Pulmonary artery endothelial cell (primary cell): ENCODE measurements at places on chromosomes 3 and 15. TPM values are rescaled to one million over a fixed set of nuclear protein-coding genes. Genes with fewer than 3 reads are reported as not detected.

Gene CCDC54
- not detected in 2 replicates for total RNA-seq

Gene GPR156
- total RNA-seq: 0.13 and 0.18 TPM in 2 replicates

Gene ZBED2
- not detected in 2 replicates for total RNA-seq

Gene CLDN11
- 60.2 and 227 TPM in 2 replicates for total RNA-seq

Gene ALCAM
- total RNA-seq: 88.3 and 129 TPM in 2 replicates

DNA sequence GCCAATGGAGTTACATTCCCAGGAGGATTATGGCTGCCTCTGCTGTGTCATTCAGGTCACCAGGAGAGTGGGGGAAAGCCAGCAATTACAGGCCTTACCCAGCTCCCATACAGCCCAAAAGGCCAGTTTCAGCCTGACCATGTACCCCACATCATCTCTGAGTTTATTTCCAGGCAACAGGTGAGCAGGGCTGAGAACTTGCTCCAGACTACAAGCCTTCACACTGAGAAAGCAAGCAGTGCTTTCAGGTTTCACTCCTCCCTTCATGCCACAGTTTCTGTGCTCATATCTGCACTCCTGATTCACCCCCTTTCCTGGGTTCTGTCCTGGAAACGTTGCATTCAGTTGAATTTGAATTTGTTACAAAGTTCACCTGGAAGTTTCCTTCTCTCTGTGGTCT, 68.1 kb upstream of the ABI3BP start:
- no peak for DNase-seq

DNA sequence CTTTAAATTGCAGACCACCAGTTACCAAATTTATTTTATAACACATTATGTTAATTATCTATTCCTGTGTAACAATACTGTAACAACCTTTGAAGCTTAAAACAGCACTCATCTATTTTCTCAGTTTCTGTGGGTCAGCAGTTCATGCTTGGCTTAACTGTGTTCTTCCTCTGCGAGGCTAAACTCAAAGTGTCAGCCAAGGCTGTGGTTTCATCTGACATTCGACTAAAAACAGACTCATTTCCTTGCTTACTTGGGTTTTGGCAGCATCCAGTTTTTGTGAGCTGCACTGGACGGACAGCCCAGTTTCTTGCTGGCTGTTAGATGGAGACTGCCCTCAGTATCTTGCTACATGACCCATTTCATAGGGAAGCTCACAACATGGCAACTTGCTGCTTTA, 247.3 kb upstream of the KCNH8 start:
- DNase-seq: no peak

DNA sequence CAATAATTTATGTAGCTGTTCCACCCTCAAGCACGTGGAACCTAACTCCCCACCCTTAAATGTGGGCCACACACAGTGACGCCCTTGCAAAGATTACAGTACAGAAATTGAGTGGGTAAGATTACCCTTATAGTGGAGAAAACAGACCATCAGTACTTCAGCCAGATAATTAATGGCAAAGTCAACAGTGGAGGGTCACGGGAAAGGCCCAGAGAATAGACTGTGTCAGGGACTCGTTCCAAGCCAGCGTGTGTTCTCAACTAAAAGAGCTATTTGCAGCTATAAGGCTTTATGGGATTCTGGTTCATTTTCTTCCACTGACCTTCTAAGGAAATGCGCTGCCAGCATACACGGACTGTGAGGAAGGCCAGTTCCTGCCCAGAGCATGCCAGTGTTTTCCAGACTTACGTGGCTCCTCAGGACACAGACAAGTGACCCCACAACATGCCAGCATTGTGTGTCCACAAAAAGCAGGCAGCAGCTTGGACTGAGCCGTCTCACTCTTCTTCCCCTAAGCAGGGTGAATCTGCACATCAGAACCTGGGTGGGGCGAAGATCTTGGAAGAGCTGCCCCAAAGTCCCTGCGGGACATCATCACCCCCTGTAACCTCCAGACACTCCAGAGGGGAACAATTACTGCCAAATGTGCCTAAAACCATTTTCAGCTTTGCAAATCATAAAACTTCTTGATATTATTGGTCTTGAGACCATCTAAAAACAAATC, 428.5 kb downstream of the OCA2 start:
- no peak for DNase-seq

DNA sequence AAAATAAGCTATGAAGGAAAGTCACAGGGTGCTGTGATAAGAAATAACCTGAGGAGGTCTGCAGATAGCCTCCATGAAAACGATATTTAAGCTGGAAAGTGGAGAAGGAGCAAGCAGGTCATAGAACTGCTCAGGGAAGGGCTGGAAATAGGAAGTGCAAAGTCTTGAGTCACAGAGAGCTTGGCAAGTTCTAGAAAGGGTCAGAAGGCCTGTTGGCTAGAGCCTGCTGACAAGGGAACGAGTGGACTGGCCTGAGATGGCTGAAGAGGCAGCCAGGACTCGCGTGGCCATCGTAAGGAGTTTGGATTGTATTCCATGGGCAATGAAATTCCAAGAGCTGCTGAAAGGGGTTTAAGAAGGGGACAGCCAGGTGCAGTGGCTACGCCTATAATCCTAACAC, 64.7 kb upstream of the IL12A start:
- DNase-seq: no peak
